ENCODE measurements at places on chromosomes 2 and 18. TPM values are rescaled to one million over a fixed set of nuclear protein-coding genes. Genes with fewer than 3 reads are reported as not detected.

GRCh38 chr2:108189316-108189715, 50.5 kb upstream of the SULT1C3 start:
- H3K36me3 ChIP-seq = no peaks in the 10 kb centered on the region
- H3K4me3 ChIP-seq = no peak overlapping the region
- no peak overlapping the region for H3K27ac ChIP-seq
- H3K4me1 ChIP-seq = no peaks in the 10 kb centered on the region
- no peaks in the 10 kb centered on the region for H3K27me3 ChIP-seq

DNA sequence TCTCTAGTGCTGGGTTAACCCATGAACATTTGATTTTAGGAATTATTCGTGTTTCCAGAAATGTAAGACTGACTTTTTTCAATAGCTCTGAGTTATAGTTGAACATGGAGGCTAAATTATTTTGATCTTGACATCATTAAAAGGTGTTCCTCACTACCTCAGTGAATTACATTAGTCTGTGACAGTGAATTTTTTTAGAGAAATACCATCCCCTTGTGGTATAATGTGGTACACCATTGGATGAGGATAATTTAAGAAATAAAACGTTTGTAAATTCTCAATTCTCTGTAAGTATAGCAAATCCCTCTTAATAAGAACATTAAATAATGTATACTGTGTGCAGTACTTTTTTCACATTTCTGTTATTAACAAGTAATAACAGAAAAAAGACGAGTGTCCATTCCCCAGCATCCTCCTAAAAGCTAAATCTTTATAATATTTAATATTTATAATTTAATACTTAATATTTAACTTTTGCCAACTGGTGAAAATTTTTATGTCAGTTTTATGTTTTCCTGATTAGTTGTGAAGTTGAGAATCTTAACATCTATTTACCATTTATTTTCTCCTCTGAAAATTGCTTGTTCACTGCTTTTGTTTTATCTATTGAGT, 70.3 kb upstream of the CWC22 start:
- H3K4me1 ChIP-seq = no peaks in the 10 kb centered on the region
- H3K36me3 ChIP-seq = no peaks in the 10 kb centered on the region
- H3K27me3 ChIP-seq = no peaks in the 10 kb centered on the region
- no peak overlapping the region for H3K27ac ChIP-seq
- DNase-seq = no peak

Gene TMEM169
- total RNA-seq = 1.4 TPM

Gene C2orf78
- not detected for total RNA-seq

DNA sequence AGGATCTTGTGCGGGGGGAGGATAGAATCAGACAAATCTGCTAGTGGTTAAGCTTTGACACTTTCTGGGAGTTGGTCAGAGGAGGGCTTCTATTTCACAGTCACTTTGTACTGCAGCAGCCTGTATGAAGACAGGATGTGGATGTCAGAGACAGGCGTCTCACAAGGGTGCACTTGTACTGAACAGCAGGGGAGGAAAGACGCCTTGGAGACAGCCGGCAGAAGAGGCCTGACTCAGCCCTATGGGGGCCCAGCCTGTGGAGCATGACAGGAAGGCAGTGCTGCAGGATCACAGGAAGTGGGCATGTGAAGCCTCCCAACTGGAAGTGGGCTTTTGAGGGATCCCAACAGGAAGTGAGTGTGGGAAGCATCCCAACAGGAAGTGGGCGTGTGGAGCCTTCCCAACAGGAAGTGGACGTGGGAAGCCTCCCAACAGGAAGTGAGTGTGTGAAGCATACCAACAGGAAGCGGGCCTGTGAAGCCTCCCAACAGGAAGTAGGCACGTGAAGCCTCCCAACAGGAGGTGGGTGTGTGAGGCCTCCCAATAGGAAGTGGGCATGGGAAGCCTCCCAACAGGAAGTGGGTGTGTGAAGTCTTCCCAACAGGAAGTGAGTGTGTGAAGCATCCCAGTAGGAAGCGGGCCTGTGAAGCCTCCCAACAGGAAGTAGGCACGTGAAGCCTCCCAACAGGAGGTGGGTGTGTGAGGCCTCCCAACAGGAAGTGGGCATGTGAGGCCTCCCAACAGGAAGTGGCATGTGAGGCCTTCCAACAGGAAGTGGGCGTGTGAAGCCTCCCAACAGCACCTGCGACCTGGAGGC, 212.3 kb downstream of the SNTG2 start:
- H3K36me3 ChIP-seq = no peaks in the 10 kb centered on the region
- no peak overlapping the region for H3K4me3 ChIP-seq
- H3K27ac ChIP-seq = no peak overlapping the region
- no peaks in the 10 kb centered on the region for H3K27me3 ChIP-seq
- DNase-seq = no peak

Gene ATRAID
- total RNA-seq = 226 TPM

GRCh38 chr18:37389041-37389440, 176.6 kb downstream of the CELF4 start:
- no peak overlapping the region for H3K4me3 ChIP-seq
- H3K27ac ChIP-seq = no peak overlapping the region
- H3K4me1 ChIP-seq = no peaks in the 10 kb centered on the region
- H3K36me3 ChIP-seq = no peaks in the 10 kb centered on the region
- no peak for DNase-seq
- no peaks in the 10 kb centered on the region for H3K27me3 ChIP-seq

DNA sequence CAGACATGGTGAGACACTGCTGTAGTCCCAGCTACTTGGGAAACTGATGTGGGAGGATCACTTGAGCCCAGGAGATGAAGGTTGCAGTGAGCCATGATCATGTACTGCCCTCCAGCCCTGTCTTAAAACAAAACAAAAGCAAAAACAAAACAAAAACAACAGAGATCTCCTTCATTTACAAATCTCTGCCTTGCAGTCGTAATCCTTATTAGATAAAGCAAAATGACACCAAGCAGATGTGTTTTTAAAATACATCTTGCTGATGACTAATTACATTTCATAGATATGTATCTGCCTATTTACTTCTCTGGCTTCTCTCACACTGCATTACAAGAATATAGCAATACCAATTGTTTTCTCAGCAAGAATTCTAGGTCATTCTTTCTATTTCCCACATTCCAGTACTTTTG, 22.8 kb downstream of the NFE2L2 start:
- H3K27me3 ChIP-seq = no peaks in the 10 kb centered on the region
- H3K4me3 ChIP-seq = peak overlapping the region; percentile 7
- no peaks in the 10 kb centered on the region for H3K36me3 ChIP-seq
- DNase-seq = no peak
- peak overlapping the region; percentile 85 for H3K27ac ChIP-seq

Gene CRYGD
- total RNA-seq = not detected

- no peak for DNase-seq
- no peaks in the 10 kb centered on the region for H3K27me3 ChIP-seq
- H3K36me3 ChIP-seq = no peaks in the 10 kb centered on the region
- H3K4me3 ChIP-seq = no peak overlapping the region
- no peak overlapping the region for H3K27ac ChIP-seq
These were observed 199.8 kb downstream of the CLIP4 start for GRCh38 chr2:29314816-29315571.

GRCh38 chr2:24779116-24779515, 14.1 kb downstream of the PTRHD1 start:
- H3K4me3 ChIP-seq = no peak overlapping the region
- no peaks in the 10 kb centered on the region for H3K4me1 ChIP-seq
- H3K36me3 ChIP-seq = no peaks in the 10 kb centered on the region
- DNase-seq = no peak

DNA sequence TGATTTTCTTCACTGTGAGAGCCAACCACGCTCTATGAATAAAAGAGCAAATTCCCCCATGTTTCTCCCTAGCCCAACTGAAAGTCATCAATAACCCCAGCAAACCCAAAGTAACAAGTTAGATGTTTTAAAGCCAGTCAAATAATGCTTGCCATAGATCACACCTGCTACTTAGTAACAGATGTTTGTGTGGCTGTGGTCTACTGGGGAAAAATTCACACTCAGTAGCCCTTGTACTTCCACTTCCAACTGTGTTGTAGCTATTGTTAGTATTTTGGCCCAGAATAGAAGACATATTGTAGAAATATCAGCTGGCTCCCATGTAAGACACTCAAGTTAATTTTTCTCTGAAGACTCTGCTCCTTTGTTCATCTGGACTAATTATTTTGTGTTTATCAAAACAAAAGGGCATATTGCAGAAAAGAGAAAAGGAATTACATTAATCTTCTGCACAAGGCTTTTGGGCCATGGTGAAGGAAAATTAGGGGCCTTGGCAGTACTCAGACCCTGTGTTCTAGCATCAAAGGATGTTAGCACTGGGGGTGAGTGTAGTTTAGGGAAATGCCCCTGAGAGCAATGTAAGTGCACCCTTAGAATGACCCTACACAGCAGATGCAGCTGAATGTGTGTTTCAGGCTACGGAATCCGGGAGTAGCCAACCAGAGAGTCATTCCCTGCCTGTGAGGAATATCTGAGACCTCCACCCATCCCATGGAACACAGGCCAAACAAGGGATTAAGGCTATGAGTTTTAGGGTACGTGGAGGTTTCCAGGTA, 521.9 kb downstream of the EPHA4 start:
- no peaks in the 10 kb centered on the region for H3K36me3 ChIP-seq
- DNase-seq = no peak
- no peak overlapping the region for H3K27ac ChIP-seq
- no peaks in the 10 kb centered on the region for H3K4me1 ChIP-seq
- no peak overlapping the region for H3K4me3 ChIP-seq
- H3K27me3 ChIP-seq = no peaks in the 10 kb centered on the region

- no peak for DNase-seq
- H3K27me3 ChIP-seq = no peaks in the 10 kb centered on the region
- no peaks in the 10 kb centered on the region for H3K4me1 ChIP-seq
- no peak overlapping the region for H3K4me3 ChIP-seq
These were observed 1136.0 kb downstream of the SUCLG1 start for GRCh38 chr2:83323038-83323437.

DNA sequence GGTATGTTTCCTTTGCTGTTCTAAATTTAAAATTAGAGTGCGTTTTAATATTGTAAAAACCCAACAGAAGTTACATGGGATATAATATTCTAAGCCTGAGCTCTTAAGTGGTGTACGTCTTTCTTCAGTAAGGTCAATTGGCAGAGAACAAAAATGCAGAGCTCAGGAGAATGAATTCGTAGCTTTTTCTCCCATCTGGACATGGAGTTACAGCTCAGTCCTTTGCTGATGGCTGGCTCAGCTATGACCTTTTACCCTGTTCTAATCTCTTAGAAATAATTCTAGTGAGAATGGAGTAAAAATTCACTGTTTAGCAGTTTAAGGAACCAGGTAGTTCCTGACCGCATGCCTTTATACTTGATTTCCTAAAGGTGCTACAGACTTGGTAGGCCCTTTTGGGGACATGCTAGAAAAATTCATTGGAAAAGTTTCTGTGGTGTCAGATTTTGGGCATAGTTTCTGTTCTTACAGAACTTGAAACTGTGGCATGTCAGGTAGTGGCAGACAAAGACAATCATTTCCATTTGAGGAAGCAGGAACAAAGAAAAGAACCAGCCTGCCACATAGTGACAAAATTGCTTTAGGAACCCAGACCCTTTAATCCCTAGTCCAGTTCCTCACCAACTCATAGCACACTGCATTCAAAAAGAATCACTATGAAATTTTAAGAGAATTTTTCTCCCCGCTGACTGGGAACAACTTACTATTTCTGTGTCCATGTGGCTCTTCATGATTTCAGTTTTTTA, 566.8 kb upstream of the ZNF804A start:
- no peaks in the 10 kb centered on the region for H3K27me3 ChIP-seq
- no peaks in the 10 kb centered on the region for H3K4me1 ChIP-seq
- no peak for DNase-seq
- no peaks in the 10 kb centered on the region for H3K36me3 ChIP-seq

GRCh38 chr2:239236808-239237205, 164.0 kb downstream of the HDAC4 start:
- H3K4me1 ChIP-seq = peaks cover 62% of the 10 kb centered on the region
- no peaks in the 10 kb centered on the region for H3K36me3 ChIP-seq
- peak overlapping the region; percentile 17 for H3K27ac ChIP-seq

GRCh38 chr2:241910604-241911520, 41.3 kb downstream of the RTP5 start:
- H3K4me3 ChIP-seq = no peak overlapping the region
- DNase-seq = no peak
- H3K27ac ChIP-seq = no peak overlapping the region
- no peaks in the 10 kb centered on the region for H3K36me3 ChIP-seq
- no peaks in the 10 kb centered on the region for H3K27me3 ChIP-seq

DNA sequence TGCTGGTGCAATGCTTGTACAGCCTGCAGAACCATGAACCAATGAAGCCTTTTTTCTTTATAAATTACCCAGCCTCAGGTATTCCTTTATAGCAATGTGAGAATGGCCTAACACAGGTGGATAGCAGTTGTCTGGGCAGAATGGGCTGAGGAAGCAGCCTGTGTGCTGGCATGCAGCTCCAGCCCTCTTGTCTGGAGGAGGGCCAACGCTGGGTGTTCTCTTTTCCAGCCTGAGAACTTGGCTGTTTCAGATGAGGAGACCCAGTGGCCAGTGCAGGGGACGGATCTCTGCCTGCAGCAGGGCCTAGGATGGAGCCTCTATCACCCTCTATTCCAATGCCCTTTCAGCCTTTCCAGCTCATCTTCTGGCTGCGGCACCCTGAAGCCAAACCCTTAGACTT, 58.8 kb downstream of the CTIF start:
- no peak for DNase-seq
- H3K4me1 ChIP-seq = peaks cover 57% of the 10 kb centered on the region
- H3K36me3 ChIP-seq = no peaks in the 10 kb centered on the region
- H3K27ac ChIP-seq = no peak overlapping the region
- no peaks in the 10 kb centered on the region for H3K27me3 ChIP-seq

- H3K27me3 ChIP-seq = no peaks in the 10 kb centered on the region
- DNase-seq = no peak
- H3K4me3 ChIP-seq = no peak overlapping the region
These were observed 3.1 kb downstream of the ARHGAP25 start for GRCh38 chr2:68737711-68738110.

GRCh38 chr2:241109210-241110088, 7.4 kb upstream of the MTERF4 start:
- H3K27ac ChIP-seq = no peak overlapping the region
- no peak overlapping the region for H3K4me3 ChIP-seq
- peak; percentile 22 for DNase-seq
- H3K36me3 ChIP-seq = no peaks in the 10 kb centered on the region
- no peaks in the 10 kb centered on the region for H3K27me3 ChIP-seq
- H3K4me1 ChIP-seq = no peaks in the 10 kb centered on the region

DNA sequence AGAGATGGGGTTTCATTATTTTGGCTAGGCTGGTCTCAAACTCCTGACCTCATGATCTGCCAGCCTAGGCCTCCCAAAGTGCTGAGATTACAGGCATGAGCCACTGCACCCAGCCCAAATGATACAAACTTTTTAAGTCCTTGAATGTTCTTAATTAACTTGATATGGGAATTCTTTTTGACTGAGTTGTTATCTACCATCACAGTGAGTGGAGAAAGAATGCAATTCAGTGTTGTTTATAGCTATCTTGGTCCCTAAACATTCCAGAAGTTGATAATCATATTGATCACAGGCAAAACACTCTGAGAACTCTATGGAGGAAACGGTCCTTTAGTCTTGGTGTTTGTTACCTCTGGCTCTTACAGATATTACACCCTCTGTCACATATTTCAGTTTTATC, 1072.5 kb downstream of the SUCLG1 start:
- H3K4me1 ChIP-seq = no peaks in the 10 kb centered on the region
- no peaks in the 10 kb centered on the region for H3K27me3 ChIP-seq
- no peak overlapping the region for H3K4me3 ChIP-seq
- DNase-seq = no peak
- H3K27ac ChIP-seq = no peak overlapping the region

Gene OR6B2
- not detected for total RNA-seq

All from sigmoid colon (tissue), 7 donors.